ENCODE measurements at places on chromosomes 13 and 19.
A peak's percentile ranks its signal among the peaks of the same experiment; 100 is the strongest.

GRCh38 chr13:24166561-24166960 is 6.0 kb downstream of the SPATA13 start:
- peak; percentile 78 for DNase-seq

DNA sequence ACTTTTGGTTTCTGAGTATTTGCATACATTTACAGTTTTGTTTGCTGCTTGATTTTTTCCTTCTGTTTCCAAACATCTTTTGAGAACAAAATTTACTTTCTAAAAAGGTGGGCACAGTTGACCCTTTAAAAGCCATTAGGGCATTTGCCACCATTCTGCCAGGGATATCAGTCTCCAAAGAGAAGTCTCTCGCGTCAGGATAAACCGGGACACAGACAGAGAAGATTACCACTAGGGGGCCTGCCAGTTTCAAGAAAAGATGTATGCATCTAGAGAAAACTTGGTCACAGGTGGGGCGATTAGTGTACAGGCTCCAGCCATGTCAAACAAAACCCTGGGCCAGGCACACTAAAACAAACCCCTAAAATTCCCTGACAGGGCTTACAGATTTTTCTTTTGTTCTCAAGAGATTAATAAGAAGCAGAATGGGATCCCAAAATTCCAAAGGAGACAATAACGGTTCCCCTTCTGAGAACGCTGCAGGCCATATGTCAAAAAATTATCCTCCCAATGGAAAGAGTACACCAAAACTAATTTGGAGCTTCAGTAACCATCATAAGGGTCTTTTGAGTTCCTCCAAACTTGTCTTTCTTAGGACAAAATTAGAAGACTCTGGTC is 10.7 kb upstream of the PABPC3 start:
- peak; percentile 1 for DNase-seq

GRCh38 chr19:13727798-13728197 is 36.5 kb upstream of the MRI1 start:
- DNase-seq = no peak

- no peak for DNase-seq
Observed at GRCh38 chr13:51934461-51935087, 72.8 kb downstream of the CCDC70 start.

- peak; percentile 4 for DNase-seq
Observed at GRCh38 chr13:32297206-32297605, 18.0 kb downstream of the ZAR1L start.

- no peak for DNase-seq
Observed at GRCh38 chr13:32624441-32624840, 38.2 kb downstream of the PDS5B start.

GRCh38 chr13:80251403-80251802 is 89.5 kb downstream of the SPRY2 start:
- peak; percentile 42 for DNase-seq

GRCh38 chr13:76737526-76737925 is 148.7 kb downstream of the KCTD12 start:
- DNase-seq = no peak

GRCh38 chr13:112635323-112635722 is 47.4 kb upstream of the TUBGCP3 start:
- no peak for DNase-seq

GRCh38 chr13:101178406-101178805 is 237.9 kb downstream of the NALCN start:
- no peak for DNase-seq

DNA sequence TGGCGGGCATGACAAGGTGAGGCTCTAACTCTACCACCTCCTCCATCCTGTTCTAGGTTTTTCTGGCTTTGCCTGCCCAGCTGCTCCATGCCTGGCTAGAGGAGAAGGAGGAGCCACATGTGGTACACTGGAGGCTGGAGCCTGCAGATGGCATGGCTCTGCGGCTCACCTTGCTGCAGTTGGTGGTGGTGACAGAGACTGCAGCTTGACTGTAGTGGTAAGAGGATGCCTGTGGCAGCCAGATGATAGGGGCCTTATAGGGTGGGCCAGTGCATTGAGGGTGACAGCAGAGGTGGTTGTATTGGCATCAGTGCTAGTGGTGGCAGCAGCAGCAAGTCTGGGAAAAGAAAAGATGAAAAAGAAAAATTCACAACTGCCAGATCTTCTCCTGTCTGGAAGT is 146.2 kb downstream of the TNFRSF19 start:
- no peak for DNase-seq

DNA sequence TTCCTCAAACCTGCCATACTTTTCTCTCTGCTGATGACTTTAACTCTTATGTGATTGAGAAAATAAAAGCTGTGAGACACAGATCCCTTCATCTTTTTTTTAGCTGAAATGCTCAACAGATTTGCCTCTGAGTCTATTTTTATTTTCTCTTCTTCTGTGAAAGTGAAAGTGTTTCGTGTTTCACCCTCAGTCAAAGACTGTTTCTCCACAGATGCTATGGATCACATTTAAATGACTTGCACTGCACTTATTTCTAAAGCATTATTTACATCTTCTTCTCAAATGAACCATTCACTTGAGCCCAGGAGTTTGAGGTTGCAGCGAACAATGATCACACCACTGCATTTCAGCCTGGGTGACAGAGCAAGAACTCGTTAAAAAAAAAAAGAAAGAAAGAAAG is 890.1 kb upstream of the PCDH20 start:
- DNase-seq = no peak

- DNase-seq = peak; percentile 83
Observed at GRCh38 chr19:49149652-49150105, 5.5 kb downstream of the HRC start.

DNA sequence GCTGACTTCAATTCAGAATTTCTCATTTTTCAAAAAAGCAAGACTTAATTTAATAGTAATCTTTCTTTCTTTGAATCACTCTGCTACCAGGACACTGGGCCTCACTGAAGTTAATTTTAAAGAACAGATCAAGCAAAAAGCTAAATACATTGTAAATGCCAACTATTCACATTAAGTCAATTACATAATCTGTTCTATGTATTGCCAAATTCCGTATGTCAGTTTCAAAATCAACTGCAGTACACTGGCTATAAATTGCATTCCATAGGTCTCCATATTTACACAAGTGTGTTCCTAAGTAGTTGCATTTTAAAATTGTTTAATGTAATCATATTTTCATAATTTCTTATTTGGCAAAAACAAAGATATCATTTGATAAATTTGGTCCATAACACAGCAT is 10.1 kb downstream of the FOXO1 start:
- no peak for DNase-seq

DNA sequence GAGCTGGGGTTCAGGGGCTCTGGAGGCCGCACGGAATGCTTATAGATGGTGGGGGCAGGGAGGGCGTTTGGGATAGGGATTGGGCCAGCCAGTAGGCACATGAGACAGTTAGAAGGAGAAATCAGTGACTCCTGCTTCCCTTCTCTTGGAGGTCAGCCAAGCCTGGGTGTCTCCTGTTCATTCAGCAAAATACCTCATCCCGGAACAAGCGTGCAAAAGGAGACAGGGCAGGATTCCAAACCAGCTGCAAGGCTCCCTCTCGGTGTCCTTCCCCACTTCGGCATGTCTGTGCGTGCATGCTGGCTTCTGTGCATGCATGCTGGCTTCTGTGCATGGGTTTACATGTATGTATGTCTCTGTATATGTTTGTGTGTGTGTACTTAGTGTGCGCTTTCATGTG is 37.3 kb upstream of the PEPD start:
- no peak for DNase-seq

DNA sequence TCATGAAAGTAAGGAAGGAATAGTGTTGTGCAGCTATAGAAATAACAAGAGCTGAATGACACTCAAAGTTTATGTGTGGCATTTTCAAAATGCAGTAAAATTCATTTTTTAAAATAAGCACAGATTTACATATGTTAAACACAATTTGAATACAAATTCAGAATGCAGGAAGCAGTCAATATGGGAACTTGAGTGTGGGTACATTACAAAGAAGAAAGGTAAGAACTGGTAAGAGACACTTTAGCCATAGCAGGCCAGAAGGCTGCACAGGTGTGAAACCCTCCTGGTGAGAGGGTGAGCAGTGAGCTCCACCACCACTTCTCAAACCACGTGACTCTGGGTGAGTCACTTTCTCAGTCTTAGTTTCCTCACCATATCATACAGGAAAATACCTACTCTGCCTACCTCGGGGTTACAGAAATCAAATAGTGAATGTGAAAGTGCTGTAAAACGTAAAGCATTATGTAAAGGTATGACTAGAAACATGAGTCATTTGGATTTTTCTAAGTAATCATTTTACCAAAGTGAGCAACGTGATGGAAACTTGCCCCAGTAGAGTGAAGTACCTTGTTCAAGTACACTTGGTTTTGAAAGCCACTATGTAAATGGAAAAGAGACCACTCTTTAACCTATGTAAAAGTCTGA is 40.5 kb downstream of the USP12 start:
- DNase-seq = no peak

DNA sequence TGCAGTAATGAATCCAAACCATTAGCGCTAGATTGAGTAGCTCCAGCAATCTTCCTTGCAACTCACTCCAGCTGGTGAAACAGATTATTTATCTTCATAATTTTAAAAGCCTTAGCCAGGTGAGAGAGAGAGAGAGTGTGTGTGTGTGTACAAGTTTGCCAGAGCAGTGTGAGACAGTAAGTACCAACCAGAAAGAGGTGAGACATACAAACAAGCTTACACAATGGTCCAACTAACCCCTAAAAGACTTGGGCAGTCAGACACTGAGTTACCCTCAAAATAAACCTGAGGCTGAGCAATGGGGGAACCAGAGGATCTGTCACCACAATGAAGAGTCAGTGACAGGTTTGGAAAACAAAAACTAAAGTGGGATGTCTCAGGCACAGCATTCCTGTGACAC is 8.1 kb upstream of the THSD1 start:
- no peak for DNase-seq

DNA sequence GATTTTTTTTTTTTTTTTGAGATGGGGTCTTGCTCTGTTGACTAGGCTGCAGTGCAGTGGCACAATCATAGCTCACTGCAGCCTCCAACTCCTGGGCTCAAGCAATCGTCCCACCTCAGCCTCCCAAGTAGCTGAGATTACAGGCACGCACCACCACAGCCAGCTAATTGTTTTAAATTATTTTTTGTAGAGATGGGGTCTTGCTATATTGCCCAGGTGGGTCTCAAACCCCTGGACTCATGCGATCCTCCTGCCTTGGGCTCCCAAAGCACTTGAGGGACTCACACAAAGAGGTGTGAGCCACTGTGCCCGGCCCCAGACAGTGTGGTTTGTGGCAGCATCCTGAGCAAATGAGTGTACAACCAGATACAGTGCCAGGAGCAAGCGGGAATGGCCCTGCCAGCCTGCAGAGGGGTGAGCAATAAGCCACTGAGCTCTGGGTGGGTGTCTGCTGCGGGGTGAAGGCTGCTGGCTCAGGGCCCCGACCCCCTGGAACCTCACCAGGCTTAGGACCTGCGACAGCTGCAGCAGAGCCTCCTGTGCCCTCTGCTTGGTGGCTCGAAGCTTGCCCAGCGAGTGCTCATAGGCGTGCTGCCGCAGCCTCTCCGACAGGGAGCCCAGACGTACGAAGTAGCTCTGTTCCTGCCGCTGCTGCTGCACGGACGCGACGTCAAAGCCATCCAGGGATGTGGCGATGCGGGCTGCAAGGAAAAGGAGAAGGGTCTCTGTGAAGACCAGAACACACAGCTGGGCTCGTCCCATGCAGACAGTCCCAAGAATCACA is 15.9 kb upstream of the TICAM1 start:
- DNase-seq = no peak

GRCh38 chr13:27830010-27830409 is 37.7 kb downstream of the GSX1 start:
- no peak for DNase-seq

GRCh38 chr19:28531979-28532378 is 681.0 kb downstream of the UQCRFS1 start:
- no peak for DNase-seq

DNA sequence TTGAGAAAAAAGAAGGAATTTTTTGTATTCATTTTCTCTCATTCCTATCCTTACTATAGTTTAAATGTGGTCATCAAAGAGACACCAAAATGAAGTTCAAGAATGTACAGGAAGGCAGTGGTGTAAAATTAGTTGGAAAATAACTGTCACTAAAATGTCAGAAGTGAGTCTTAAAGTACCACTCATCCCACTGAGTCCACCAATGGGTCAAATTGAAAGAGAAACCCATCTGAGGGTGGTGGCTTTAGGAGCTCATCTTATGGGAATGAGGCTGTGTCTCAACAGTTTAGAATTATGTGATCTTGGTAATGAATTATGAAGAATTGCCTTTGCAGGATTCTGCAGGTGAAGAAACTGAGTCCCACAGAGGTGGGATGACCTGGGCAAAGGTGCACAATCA is 403.5 kb downstream of the FGF9 start:
- DNase-seq = no peak

- DNase-seq = no peak
Observed at GRCh38 chr13:113045251-113046127, 60.1 kb upstream of the F7 start.

DNA sequence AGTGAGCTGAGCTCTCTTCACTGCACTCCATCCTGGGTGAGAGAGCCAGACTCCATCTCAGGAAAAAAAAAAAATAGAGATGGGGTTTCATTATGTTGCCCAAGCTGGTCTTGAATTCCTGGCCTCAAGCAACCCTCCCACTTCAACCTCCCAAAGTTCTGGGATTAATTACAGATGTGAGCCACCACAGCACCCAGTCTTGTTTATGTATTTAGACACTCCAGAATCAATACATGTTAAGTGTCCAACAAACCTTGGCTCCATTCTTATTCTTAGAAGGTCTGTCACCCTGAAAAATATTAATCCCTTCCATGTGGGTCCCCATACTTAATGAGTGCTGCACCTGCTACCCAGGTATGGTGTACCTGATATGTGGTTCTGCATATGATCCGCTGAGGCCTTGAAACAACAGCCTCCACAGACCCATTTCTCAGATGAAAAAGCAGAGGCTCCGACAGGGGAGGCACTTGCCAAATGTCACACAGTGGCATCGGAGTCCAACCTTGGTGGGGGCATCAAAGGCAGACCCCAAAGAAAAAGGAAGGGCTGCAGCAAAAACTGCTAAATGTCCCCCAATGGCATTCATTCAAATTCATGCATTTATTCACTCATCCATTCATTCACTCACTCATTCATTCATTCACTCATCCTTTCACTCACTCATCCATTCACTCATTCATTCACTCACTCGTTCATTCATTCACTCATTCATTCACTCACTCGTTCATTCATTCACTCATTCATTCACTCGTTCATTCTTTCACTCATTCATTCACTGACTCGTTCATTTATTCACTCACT is 16.7 kb downstream of the TICAM1 start:
- DNase-seq = peak; percentile 73

GRCh38 chr13:28012383-28012782 is 23.9 kb upstream of the URAD start:
- no peak for DNase-seq

- DNase-seq = no peak
Observed at GRCh38 chr13:107480130-107480529, 735.2 kb downstream of the LIG4 start.
